ENCODE measurements at places on chromosomes 2 and 18.
A peak's percentile ranks its signal among the peaks of the same experiment; 100 is the strongest.

DNA sequence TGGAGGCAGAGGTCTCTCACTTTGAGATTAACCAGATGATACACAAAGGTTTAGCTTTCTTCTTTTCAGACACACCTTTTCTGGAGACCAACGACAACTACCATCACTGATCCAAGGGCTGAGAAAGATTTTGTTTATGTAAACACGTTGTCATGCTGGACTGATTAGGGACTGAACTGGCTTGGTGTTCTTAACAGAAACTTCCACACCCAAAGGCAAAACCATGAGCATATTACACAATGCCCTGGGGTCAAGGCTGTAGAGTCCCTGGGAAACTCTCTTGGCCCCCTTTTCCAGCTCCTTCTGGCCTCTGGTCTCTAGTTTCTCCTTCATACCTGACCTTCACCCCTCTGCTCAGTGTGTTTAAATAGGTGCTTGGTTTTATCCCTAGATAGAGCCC lies 447.0 kb upstream of the TCF4 start:
- no peak for DNase-seq

DNA sequence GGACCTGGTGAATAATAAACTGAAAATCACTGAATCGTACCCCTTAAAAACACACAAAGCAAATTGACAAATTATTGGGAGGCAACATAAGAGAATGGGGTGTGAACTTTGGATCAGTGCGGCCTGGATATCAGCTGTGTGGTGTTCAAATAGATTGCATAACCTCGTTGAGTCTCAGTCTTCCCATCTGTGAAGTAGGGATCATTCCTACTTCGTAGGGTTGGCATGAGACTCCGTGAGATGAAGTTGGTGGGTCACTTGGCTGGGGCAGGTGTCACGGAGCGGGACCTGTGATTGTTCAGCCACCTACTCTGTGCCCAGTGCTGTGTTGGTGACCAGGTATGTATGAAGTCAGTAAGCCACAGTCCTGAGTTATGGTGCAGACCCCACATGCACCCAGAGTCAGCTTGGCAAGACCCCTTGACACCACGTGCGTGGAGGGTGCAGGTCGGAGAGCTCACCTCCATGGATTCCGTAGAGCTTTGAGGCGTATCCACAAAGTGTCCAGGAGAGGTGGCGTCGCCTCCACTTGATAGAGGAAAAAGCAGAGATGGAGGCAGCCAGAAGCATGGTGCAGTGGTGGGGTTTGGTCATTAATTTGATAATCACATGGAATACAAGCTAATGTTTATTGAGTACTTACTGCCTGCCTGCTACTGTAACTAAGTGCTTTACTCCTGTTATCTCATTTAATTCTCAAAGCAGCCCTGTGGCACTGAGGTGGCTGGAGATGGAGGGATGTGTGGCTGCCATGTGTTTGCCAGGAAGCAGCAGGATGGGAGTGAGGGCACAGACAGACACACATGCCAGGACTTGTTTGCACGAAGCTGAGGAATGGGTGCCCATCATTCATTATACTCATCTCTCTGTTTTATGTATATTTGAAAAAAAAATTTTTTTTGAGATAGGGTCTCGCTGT lies 35.8 kb downstream of the HPCAL1 start:
- DNase-seq: no peak

GRCh38 chr2:235537186-235537585 lies 43.3 kb downstream of the AGAP1 start:
- DNase-seq: no peak

- DNase-seq: no peak
Observed at GRCh38 chr18:50742952-50743351, 76.9 kb downstream of the MRO start.

DNA sequence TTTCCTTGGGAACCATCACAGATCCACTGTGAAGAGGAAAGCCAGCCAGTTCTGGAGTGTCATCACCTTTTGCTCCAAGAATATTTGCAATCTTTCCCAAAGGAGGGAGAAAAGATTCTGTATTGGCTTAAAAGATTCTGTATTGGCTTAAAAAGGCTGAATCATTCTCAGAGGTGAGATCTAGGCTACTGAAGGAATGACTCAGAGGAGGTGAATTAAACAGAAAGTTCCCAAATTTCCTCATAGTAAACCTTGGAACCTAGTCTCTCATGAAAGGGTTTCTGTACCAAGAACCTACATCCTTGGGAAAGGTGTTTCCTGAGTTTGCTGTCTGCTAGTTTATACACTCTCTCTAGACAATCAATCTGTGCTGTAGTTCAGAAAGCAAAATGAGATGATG lies 34.1 kb upstream of the GRB14 start:
- no peak for DNase-seq

DNA sequence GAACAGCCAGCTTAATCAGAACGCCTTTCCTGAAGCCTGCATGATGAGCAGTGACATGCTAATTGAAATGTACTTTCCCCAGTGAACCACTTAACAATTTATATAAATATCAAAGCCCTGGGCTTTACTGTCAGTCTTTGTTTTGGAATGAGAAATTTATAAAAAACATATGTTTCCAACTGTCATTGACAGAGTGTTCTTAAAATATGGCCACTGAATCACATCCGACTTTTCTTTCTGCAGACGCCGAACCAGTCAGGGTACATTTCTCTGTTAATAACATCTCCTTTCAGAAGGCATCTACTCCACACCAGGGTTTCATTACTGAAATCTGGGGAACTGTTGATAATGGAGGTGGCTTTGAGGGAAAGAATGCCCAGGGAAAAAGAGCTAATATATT lies 343.7 kb downstream of the INSIG2 start:
- no peak for DNase-seq

GRCh38 chr2:204012072-204012653 lies 75.6 kb downstream of the ICOS start:
- no peak for DNase-seq

GRCh38 chr2:4381049-4381448 lies 677.7 kb downstream of the DCDC2C start:
- no peak for DNase-seq

- no peak for DNase-seq
Observed at GRCh38 chr2:129721846-129722245, 257.6 kb upstream of the RAB6C start.

GRCh38 chr2:217804791-217805667 lies 197.8 kb downstream of the TNS1 start:
- peak; percentile 55 for DNase-seq

DNA sequence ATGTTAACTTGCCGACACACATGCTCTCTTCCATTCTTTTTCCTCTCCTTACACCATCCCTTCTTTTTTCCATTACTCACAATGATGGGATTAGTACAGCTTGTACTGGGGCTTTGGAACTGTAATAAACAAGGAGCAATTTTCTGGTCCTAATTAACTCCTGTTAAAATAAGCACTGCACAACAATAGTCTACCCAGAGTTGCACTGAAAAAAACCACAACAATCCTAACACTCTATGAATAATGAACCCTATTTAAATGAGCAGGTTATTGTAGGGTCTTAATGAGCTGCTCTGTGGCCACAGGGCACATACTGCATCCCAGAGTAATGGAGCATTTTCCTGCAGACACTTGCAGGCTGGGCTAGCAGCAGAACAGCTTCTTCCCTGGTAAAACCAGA lies 380.3 kb downstream of the NRXN1 start:
- DNase-seq: no peak

DNA sequence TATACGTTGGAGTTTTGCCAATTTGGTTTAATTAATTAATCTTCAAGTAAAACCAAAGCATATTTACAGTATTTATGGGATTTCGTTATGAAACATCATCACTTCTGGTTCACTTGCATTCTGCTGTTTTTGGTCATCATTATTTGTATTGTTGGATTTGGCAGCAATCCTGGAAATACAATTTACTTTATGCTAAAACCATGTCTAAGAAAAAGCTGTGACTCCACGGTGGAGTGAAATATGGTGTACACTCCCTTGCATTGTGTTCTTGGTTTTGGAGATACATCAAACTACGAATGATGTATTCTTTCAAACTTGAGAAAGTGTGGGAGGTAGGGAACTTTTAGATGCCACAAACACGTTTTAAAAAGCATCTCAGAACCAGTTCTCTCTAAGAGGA lies 106.4 kb downstream of the CTAGE1 start:
- no peak for DNase-seq

GRCh38 chr2:236670235-236670620 lies 100.6 kb downstream of the ACKR3 start:
- no peak for DNase-seq

DNA sequence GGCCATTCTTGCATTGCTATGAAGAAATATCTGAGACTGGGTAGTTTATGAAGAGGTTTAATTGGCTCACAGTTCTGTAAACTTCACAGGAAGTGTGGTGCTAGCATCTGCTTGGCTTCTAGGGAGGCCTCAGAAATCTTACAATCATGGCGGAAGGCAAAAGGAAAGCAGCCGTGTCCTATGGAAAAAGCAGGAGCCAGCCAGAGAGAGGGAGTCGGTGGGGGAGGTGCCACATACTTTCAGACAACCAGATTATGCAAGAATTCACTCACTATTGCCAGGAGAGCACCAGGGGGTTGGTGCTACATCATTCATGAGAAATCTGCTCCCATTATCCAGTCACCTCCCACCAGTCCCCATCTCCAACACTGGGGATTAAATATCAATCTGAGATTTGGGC lies 64.1 kb downstream of the CPS1 start:
- no peak for DNase-seq

- no peak for DNase-seq
Observed at GRCh38 chr2:145691659-145692058, 1171.7 kb upstream of the ZEB2 start.

- DNase-seq: peak; percentile 69
Observed at GRCh38 chr2:177906041-177906718, 166.4 kb downstream of the PDE11A start.

DNA sequence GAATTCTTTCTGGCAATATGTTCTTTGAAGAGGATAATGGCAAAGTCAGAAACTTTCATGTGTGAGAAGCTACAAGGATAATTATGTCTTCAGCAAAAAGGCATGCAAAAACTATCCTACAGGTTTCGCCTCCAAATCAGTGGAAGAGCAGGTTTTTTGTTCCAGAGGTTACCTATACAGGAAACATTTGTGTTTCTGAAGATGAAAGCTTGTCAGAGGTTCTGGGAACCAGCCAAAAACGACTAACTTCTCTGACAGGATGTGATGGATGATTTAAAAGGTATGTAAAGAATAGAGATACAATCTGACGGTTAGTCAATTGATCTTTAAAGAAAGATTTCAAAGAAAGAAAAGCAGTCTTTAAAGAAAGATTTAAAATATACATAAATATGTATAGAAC lies 37.6 kb downstream of the RND3 start:
- no peak for DNase-seq

GRCh38 chr18:49487711-49488310 lies 777 bp upstream of the C18orf32 start:
- DNase-seq: peak; percentile 43

GRCh38 chr2:70371753-70372152 lies 69.9 kb upstream of the FAM136A start:
- no peak for DNase-seq

GRCh38 chr18:79926715-79927606 lies 24.5 kb downstream of the SLC66A2 start:
- no peak for DNase-seq

DNA sequence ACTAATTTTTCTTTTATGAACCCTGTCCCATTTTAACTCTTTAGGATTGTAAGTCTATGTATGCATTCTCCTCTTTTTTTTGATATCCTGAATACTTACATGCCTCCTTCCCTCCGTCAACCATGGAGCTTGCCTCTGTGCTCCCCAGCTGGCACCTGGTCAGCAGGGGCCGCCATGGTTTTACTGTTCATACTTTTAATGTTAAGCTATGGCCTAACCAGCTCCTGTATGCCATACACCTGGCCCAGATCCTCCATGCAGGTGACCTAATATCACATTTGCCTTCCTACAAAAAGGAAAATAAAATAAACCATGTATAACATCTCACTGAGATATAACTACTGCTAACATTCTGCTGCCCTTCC lies 283.1 kb upstream of the TRIB2 start:
- peak; percentile 43 for DNase-seq

DNA sequence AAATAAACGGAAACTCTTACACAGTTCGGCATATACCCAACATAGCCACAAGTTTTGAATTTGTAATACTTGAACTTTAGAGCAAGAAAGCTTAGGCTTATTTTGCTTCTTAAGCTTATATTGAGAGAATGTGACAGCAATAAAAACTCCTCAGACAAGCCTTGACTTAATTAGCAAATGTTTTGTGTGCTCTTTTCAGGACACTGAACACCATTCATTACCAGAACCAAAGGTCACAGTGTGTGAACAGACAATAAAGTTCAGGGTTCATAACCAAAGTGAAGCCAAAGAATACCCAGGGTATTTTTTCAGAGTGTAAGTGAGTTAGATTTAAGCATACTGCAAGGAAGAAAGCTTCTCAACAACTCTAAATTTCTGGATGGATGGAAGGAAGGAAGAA lies 605.8 kb downstream of the METTL4 start:
- DNase-seq: no peak

GRCh38 chr18:28185121-28185520 lies 8.2 kb upstream of the CDH2 start:
- DNase-seq: no peak

DNA sequence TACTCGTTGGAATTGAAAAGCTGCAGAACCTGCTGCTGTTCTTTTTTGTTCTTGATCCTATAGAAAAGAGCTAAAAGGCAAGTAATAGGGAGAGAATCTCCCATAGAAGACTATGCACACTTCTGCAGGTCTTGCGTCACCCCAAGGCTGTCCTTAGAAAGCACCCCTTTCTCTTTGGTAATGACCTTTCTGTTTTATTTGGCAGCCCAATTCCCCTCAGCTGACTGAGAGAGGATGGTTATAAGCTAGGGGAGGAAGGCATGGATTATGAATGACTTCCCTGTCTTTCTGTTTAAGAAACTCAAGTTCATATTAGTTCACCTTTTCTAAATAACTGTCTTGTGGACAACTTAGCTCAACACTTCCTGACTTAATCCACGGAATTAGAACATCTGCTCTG lies 122.9 kb downstream of the TXNL1 start:
- DNase-seq: no peak

GRCh38 chr2:68465081-68465916 lies 1.8 kb downstream of the FBXO48 start:
- DNase-seq: peak; percentile 52

GRCh38 chr2:207275779-207276178 lies 110.0 kb upstream of the KLF7 start:
- DNase-seq: no peak

- DNase-seq: no peak
Observed at GRCh38 chr18:2049986-2050385, 521.3 kb downstream of the METTL4 start.

GRCh38 chr2:29068513-29068912 lies 5.8 kb downstream of the PCARE start:
- no peak for DNase-seq

DNA sequence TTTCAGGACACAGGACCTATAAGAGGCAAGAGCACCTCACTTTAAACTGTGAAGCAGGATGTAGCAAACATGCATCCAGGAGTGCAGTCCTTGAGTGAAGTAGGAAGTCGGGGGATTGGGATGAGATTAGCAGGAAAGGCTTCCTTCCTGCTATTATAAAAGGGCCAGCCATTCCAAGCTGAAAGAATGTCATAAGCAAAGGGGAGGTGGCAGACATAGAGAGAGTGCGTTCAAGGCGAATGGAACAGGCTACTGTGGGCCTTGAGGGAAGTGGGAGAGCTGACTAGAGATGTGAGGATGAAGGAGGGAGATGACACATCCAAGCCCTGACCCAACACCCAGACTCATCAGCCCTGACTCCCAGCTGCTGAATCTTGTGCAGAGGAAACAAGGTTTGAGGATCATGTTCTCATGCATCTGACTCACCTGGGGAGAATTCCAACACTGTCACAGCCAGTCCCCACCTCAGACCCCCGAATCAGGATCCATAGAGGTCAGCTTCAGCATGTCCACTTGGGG lies 63.9 kb downstream of the GYPC start:
- no peak for DNase-seq
